ENCODE measurements at places on chromosomes 5 and 9.

DNA sequence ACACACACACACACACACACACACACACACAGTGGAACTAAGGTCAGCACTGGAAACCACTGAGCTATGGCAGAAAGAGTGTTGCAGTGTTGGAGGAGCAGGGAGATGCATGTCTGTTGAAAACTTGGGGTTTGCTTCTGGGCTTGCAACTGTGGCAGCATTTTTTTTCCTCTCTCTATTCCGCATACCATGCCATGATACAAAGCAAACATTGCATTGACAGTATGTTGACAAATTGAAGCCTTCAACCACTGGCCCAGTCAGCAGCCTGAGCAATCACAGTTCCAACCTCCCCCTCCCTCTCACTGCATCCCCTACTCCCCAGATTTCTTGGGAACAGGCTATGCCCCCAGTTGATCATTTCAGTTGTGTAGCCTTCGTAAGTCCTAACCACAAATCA lies 478.1 kb upstream of the WWC1 start:
- no peak for DNase-seq

GRCh38 chr9:21432672-21433425 lies 7.4 kb upstream of the IFNA1 start:
- DNase-seq: no peak

DNA sequence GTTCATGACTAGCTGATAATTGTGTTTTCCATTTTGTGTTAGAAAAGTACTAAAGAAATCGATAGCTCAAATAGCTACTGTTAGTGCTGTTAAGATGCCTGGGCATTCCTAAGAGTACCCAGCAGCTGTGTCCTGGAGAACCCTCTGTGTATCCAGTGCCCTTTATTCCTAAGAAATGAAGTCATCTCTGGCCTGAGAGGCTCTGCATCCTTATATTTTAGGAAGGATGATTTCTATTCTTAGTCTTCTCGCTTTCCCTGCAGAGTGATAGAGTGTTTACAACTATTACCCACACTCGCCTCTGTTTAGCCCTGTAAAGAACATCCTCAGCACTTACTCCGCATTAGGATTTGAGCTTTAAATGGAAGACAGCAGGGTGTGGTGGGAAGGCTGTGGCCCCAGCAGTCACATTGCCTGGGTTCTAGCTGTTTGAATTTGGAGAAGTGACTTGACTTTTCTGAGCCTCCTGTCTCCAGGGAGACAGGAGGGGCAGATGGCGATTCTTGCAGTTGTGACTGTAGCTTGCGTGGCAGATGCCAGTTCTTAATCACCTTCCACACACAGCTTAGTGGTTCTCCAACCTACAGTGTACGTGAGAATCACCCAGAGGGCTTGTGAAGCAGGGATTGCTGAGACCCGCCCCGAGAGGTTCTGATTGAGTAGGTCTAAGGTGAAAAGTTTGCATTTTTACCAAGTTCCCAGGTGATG lies 177.2 kb upstream of the PITX1 start:
- no peak for DNase-seq

DNA sequence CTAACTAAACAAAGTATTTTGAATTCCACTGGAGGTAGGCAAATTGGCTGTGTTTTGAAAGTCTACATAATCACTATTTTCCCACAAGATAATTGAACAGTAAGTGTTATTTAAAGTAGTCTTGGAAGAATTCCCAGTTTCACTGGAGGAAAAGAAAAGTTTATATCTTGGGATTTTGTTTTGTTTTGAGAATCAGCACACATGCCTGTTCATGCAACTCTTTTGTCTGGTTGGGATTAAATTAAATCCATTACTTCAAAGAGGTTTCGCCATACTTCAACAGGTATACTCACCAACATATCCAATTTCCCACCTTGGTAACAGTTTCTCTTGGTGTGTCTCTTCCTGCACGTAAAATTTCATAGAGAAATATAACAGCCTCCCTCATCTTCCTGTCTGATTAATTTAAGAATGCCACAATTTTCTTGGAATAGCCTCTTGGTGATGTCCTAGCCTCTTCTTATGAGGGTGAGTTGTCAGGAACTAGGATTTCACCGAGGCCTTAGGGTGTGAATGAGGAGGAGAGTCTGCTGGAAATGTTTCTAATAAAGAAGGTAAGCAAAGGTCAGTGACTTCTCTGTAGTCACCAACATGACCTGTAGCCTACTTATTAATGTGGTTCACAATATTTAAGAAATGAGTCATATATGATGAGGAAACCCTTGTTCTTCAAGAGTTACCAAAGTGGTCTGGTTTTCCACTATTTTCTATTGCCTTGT lies 48.1 kb downstream of the ITGA2 start:
- no peak for DNase-seq

- DNase-seq: no peak
Observed at GRCh38 chr5:81016116-81016515, 56.0 kb downstream of the RASGRF2 start.

DNA sequence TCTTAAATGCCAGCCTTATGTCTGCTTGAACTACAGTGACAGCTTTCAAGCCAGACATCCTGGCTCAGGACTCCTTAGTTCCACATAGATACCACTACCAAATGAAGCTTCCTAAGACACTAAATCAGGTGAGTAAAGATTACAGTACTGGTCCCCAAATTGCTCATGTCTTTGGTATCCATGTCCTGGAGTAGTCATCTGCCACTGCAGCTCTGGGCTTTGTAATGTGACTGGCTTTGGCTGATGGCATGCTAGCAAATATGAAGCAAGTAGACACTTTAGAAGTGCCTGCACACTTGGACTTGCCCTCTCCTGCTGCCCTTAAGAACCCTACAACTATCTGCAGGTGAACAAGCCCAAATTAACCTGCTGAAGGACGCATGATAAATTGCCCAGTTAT lies 334.9 kb downstream of the BNC2 start:
- no peak for DNase-seq

DNA sequence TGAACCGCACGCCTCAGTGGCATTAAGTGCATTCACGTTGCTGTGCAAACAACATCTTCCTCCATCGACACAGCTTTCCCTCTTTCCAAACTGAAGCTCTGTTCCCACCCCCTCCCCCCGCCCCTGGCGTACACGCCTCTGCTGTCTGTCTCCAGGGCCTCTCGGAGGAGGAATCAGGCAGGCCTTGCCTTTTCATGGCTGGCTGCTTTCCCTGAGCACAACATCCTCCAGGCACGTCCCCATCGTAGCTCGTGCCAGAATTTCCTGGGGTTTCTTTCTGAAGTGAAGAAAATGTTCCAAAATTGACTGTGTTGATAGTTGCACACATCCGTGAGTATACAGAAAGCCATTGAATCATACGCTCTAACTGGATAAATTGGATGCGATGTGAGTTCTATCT lies 22.3 kb upstream of the TMEM250 start:
- DNase-seq: no peak

GRCh38 chr5:149365418-149365817 lies 7.6 kb downstream of the PCYOX1L start:
- DNase-seq: no peak

DNA sequence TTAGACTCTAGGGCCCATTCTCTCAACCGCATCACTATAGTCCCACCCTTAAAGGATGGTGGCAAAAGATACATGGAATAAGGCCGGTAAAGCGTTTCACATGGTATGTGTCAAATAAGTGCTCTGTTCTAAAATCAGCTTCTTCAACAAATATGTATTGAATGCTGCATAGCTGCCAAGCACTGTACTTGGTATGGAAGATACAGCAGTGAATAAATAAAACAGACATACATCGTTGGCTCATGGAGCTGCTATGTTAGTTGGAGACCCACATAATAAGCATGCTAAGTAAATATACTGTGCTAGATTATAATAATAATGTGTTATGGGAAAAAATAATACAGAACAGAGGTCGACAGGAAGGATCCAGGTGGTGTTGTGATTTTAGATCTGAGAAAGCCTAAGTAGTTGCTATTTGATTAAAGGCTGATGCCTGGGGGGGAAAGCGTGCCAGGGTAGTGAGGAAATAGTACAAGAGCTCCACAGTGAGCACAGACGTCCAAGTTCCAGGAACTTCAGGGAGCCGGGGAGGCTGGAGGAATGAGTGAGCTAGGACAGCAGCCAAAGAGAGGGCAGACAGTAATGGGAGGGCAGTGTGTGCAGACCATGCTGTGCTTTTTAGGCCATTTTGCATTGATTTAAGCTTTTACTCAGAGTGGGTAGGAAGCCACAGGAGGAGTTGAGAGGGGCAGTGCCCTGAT lies 93.7 kb downstream of the JAKMIP2 start:
- no peak for DNase-seq

DNA sequence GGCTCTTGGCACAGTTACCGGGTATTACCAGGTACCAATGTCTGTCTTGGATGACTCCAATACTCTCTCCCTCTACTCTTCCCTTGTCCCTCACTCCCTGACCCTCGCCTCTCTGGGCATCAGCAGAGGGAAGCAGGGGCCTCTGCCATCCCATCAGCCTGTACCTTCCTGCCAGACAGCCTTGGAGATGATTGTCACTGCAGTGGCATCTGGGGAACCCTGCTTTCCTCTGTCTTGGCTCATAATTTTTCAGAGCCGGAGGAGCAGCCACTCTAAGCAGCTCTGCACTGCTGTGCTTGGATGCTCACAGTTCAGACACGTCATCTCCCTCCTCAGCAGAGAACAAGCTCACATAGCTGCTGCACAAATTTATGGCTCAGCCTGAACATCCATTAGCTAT lies 274.1 kb downstream of the SMARCA2 start:
- DNase-seq: no peak

DNA sequence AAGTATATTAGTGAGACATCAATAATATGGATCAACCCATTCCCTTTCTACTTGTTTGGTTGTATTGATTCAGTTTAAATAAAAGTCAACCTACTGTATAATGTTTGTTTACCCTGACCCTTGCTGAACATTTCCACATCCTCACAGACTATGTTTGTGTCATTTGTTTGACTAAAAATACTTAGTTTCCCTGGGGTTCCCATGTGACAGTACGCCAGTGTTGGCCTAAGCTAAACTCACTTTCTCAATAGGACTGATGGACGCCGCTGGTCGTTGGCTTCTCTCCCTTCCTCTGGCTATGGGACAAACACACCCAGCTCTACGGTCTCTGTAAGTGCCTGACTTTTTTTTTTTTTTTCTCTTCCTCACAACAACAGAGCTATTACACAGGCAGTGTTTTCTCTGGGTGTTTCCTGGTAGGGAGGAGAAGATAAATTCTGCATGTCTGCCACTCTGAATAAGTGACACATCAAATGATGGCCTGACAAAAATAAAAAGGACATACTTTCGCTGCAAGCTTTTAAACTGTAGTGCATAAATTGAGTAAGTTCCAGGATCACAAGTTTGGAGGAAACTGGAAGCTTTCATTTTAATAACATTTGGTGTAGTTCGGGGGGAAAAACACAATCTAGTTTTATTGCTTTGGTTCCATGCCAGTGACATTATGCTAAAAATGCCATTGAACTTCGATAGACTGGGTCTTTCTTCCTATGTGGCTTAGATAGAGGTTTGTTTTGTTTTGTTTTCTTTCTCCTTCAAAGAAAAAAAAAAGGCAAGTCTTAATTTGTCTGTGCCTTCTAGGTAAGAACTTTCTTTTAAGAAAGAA lies 101.0 kb downstream of the CD180 start:
- DNase-seq: no peak

DNA sequence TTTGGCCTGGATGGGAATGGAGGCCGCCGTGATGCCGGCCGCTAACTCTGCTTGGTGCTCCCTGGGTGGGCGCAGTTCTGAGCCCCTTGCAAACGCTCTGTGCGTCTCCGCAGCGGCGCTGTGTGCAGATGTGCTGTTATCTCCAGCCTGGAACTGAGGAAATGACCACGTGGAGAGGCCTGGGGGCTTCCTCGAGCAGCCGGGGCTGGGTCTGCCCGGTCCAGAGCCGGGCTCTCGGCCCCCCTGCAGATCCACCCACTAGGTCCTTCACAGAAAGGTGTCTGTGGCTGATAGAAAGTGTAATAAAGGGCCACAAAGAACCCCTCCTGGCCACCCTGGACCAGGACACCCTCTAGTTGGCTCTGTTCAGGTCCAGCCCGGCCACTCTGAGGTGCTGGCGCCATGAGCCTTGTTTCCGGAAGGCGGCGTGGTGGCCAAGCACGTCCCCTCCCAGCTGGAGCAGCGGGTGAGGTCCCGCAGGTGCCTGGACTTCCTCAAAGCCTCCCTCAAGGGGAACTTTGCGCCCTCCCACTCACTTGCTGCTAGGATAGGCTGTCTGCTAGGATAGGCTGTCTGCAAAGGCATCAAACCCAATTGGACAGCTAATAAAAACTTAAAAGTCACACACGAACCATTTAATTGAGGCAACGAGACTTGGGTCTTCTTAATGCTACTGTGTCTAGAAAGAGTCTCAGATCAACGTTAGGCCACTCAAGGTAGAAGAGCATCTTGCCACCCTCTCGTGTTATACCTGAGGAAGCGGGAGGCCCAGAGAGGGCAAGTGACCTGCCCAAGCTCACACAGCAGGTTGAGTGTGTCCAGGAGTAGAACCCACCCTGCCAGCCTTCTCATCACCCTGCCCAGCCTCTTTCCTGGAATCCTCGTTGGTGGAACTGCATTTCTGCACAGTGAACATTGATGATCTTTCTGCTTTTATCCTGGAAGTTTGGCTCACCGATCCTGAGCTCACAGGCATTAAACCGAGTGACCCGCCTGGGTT lies 109.3 kb upstream of the FCN2 start:
- no peak for DNase-seq

DNA sequence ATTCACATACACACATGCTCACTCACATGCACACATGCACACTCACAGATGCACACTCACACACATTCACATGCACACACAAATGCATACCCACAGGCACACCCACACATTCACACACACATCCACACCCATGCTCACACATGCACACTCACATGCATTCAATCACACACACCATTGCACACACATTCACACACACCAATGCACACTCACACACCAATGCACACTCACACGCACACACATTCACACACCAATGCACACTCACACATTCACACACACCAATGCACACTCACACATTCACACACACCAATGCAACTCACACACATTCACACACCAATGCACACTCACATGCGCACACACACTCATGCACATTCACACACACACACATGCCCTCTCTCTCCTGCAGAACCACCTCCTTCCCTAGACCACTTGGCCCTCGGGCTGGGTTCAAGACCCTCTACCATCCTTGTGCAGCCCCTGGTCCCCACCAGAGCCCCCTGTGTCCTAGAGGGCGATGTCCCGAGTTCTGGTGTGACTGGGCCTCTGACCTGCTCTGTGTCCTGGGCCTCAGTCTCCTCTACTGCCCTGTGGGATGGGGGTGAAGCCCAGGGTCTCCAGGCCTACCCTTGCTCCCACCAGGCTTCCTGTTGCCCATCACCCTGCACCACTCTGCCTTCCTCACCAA lies 139.0 kb downstream of the OLFM1 start:
- no peak for DNase-seq

- DNase-seq: no peak
Observed at GRCh38 chr9:20551835-20552234, 70.5 kb downstream of the MLLT3 start.
